ENCODE measurements at places on chromosomes 1 and 21. TPM values are rescaled to one million over a fixed set of nuclear protein-coding genes. Genes with fewer than 3 reads are reported as not detected.

Gene DPT
- not detected for total RNA-seq

Gene MYCBP
- 5.7 TPM for total RNA-seq

Gene SPRR1A
- total RNA-seq = not detected

Gene SPATA21
- not detected for total RNA-seq

Gene S100A5
- not detected for total RNA-seq

Gene KIF2C
- total RNA-seq = 4.7 TPM

Gene GPR52
- 0.43 TPM for total RNA-seq

Gene RNU1-2
- total RNA-seq = 8,230 TPM

Gene TTC34
- 0.09 TPM for total RNA-seq

Gene SLC9C2
- total RNA-seq = not detected

Gene TCHH
- under 0.01 TPM for total RNA-seq

Gene C4BPB
- 0.65 TPM for total RNA-seq

Gene PTGFRN
- 222 TPM for total RNA-seq

Gene ZYG11A
- under 0.01 TPM for total RNA-seq

Gene TMPRSS3
- not detected for total RNA-seq

Gene ADAMTS4
- 10.0 TPM for total RNA-seq

Gene DSCAM
- total RNA-seq = under 0.01 TPM

Gene S100A3
- total RNA-seq = 1.3 TPM

Gene ESRRG
- not detected for total RNA-seq

Gene HEATR1
- 16.7 TPM for total RNA-seq

Gene CD52
- not detected for total RNA-seq

Gene PCAT6
- total RNA-seq = not detected

Gene OR4F16
- total RNA-seq = not detected

Gene OLIG2
- not detected for total RNA-seq

Gene FCER1G
- 0.17 TPM for total RNA-seq

Gene ZNF648
- not detected for total RNA-seq

Gene CFAP74
- total RNA-seq = not detected

Gene CYYR1
- total RNA-seq = 6.9 TPM

Gene UBIAD1
- total RNA-seq = 10.8 TPM

Gene OR2G3
- not detected for total RNA-seq

Gene CFAP107
- total RNA-seq = not detected

Gene CD247
- total RNA-seq = not detected

Gene E2F2
- 0.43 TPM for total RNA-seq

Gene OR10X1
- not detected for total RNA-seq

Gene DYNLT5
- total RNA-seq = 0.43 TPM
